ENCODE measurements at places on chromosomes 16 and 17.

GRCh38 chr16:58038219-58038641 lies 12.7 kb downstream of the MMP15 start:
- DNase-seq: no peak

DNA sequence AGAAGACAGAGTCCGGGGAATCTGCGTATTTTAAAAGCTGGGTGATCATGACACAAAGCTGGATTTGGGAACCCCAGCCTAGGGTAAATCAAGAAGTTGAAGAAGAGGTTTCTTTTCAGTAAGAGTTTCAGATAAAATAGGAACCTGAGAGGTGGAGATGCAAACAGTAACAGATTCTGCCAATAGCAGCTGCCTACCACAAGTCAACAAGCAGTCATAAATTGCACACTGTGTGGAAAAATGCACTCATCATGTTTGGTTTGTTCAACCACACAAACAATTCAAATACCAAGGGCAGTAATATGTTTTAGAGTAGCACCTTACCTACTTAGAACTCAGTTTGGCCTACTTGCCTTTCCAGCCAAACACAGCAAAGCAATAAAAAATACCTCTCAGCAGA lies 14.0 kb downstream of the MYO1D start:
- DNase-seq: no peak

DNA sequence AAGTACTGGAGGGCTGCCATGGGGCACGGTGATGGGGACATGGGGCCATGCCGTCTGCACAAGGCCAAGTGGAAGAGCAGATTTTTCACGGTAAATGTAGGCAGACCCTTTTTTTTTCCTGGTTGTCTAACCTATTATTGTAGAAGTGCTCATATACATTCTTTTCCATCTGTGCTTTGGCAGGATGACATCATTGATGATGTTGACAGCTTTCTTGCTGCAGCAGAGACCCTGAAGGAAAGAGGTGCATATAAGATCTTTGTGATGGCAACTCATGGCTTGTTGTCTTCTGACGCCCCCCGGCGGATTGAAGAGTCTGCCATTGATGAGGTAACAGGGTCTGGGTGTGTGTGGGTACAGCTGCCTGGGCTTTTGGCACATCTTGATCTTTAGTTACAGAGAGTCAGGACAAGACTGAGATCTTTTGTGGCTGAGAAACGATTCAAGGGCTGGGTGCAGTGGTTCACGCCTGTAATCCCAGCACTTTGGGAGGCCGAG lies 23.3 kb upstream of the SLC5A10 start:
- no peak for DNase-seq

DNA sequence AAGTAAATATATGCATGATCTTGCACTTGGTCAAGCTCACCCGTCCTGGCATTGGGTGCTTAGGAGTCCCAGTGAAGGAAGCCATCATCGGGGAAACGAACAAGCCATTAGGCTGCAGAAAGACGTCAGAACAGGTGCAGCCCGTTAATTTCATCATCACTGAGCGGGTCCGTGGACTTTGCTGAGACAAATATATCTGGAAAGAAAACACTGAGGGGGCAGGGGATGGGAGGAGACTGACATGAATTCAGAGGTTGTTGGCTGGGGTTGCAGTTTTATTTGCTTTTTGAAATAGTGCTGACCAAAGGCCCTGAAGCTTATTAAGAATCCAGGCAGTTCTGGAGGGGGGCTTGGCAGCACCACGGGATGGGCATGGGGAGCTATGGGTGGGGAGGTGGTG lies 207.2 kb downstream of the ENGASE start:
- no peak for DNase-seq

DNA sequence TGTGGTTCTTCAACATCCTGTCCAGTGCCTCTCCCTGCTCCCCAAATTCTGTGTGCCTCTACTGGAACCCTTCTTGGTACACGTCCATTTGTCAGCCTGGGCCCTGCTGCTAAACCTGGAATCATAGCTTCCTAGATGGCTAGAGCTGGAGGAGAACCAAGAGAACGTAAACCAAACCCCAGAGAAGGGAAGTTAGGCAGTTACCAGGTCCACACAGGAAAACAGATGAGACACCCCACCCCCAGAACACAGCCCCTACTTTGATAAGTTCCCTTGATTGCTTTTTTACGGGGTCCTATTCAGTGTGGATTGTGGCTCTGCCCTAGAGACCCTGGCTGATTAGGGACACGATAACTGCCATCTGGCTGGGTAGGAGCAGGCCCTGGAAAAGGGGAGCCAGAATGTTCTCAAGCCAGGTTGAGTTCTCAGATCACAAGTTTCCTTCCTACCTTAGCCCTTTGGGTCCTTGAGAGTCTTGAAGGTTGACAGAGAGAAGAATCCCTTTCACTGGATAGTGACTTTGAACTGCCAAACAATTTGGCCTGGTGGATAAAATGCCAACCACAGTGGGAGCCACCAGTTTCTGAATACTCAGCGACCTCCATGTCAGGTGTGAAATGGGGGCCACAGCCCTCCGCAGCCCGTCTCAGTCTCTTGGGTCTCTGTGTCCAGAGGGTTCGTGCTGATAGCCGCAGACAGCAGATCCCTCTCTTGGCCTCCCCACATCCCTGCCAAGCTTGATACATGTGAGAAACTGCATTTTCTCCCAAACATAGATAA lies 7.9 kb downstream of the TBX4 start:
- DNase-seq: no peak

DNA sequence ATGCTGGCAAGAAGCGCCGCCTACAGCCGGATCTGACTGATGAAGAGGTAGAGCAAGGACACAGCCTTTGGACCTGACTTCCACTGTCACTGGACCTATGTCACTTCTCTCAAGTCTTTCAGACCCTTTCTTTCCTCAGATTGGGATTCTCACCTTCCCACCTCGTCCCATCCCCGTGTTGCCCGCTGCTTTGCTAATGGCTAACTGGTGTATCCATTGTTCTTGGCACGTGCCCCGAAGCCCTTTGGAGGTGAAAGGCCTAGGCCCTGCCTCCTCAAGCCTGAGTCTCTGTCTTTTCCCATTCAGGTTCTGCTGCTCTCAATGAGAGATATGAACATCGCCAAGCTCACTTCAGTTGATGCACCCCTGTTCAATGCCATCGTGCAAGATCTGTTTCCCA lies 53.3 kb upstream of the KDM6B start:
- no peak for DNase-seq

DNA sequence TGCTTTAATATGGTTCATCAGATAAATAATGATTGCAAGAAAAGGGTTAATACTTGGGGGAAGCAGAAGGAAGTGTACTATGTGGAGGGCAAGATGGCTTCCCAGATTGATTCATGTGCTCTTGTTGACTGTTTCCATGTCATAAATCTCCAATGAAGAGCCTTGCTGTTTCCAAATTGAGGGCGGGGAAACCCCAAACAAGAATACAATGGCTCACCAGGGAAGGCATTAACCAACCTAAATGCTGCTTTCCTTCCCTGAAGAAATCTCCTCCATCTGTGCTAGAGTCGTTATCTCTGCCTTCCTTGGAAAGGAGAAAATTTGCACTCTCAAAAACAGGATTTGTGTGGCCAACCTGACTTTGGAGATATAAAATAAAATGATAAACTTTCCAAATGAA lies 28.0 kb upstream of the CDH13 start:
- no peak for DNase-seq

GRCh38 chr17:55778389-55779118 lies 27.7 kb downstream of the PCTP start:
- DNase-seq: no peak

DNA sequence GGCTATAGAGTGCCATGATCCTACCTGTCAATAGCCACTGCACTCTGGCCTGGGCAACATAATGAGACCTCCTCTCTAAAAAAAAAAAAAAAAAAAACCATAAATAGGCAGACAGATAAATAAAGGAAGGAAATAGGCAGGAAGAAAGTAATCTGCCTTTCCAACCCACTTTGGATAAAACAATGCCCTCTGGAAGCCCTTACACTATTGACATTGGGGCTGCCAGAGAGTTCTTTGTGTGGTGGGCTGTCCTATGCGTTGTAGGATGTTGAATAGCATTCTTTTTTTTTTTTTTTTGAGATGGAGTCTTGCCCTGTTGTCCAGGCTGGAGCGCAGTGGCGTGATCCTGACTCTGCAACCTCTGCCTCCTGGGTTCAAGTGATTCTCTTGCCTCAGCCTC lies 7.2 kb upstream of the RFWD3 start:
- no peak for DNase-seq

DNA sequence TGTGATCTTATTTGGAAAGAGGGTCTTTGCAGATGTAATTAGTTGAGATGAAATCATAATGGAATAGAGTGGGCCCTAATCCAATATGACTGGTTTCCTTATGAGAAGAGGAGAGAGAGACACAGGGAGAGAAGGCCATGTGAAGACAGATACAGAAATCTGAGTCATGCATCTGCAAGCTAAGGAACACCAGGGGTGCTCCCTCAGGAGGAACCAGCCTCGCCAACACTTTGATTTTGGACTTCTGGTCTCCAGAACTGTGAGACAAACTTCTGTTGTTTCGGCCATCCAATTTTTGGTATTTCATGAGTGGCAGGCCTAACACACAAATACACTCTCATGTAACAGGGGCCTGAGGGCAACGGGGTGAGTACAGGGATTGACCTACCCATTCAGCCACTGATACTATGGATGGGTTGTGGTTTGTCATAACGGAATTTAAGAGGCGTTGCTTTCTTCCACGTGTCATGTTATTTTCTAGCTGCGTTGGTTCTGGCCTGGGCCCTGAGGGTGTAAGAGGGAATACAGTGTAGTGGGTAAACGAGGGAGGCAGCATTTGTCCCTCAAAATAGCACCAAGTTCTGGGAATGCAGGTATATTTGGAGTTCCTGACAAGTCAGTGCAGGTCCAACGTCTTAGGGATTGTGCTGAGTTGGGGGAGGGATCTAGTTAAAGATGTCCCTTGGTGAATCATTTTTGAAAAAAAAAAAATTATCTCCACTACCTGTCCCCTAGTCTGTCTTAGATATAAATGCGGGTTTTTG lies 17.7 kb downstream of the PLCG2 start:
- no peak for DNase-seq
